ENCODE measurements at places on chromosomes 4 and X.

DNA sequence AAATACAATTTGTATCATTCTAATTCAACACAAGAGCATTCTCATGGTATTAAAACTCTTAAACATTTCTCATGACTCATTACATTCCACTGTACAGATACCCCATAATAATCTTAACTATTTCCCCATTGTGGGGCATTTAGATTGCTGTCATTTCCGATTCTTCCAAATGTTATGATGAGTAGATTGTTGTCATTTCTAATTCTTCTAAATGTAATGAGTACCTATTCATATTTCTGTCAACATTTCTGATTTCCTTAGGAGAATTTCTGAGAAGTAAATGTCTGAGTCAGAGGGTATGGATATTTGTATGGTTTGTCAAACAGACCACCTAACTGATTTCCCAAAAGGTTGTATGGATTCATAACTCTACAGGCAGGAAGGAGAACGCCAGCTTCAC is 8.3 kb downstream of the S100G start:
- DNase-seq = peak; percentile 3

DNA sequence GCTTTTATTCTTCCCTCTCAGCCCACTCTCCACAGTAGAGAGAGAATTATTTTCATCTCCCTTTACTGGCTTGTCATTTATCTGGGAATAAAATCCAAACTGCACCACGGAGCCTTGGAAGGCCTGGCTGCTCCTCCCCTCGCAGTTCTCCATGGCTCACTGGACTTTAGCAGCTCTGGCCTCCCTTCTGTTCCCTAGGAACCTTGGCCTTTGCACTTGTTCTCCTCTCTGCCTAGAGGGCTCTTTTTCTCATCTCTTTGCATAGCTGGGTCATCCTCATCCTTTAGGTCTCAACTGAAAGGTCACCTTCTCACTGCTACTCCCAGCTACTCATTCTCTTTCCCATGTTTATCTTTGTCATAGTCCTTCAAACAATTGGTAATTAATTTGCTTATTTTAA is 31.3 kb upstream of the TAPT1 start:
- DNase-seq = no peak

GRCh38 chr4:187668526-187669082 is 327.0 kb upstream of the ZFP42 start:
- no peak for DNase-seq

GRCh38 chr4:109162759-109163158 is 139.7 kb downstream of the COL25A1 start:
- DNase-seq = no peak

DNA sequence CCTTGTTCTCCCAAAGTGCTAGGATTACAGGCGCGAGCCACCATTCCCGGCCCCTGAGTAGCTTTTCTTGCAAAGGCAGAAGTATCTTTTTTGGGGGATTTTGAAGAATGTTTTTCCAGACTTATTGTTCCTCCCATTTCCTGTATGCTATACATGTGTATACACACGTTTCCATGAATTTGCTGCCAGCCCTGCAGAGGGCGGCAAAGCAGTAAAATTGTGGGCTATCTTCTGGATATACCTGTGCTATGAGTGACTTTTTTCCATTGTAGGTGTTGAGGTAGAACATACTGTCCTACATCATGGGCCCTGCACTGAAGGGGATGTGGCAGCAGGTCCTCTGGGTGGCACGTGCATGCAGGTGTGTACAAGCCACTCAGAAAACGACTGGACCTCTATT is 16.9 kb upstream of the MED28 start:
- DNase-seq = peak; percentile 5

- no peak for DNase-seq
These were observed 37.2 kb upstream of the SPANXC start for GRCh38 chrX:141279476-141279875.

DNA sequence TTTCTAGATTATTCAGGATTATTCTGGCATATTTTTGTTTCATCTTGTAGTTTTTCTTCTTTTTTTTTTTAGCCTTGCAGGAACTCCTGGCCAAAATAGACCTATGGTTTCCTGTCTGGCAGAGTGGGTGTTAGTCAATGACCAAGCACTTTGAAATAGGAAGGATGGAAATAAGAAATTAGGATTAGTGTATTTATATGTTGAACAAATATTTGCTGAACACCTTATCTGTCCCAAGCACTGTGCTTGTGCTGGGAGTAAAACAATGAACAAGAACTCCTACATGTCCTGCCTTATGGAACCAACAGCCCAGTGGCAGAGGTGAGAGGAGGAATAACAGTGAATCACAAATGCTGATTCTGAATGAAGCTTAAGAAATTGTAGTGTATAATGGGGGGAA is 4.5 kb downstream of the MMRN1 start:
- DNase-seq = no peak

- no peak for DNase-seq
These were observed 28.8 kb downstream of the PRDM8 start for GRCh38 chr4:80226094-80226493.

DNA sequence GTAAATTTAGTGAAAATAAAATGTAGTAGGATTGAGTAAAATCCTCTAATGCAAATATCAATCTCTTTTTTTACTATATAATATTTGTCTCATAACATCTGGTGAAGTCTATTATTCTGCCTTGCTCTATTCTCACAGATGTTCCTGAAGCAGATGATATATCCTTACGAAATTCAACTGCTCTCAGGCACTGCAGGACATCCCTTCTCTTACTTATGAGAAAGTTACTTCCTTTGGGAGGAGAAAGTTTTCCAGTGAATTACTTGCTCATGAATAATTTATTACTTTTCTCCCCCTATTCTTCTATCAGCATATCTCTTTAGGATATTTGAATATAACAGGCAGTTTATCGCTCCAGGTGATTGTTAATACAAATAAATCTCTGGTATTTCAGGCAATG is 75.6 kb upstream of the AGA start:
- no peak for DNase-seq

GRCh38 chr4:75714011-75714410 is 10.4 kb upstream of the USO1 start:
- DNase-seq = no peak

- no peak for DNase-seq
These were observed 7.3 kb upstream of the SH3BP2 start for GRCh38 chr4:2785613-2786012.

DNA sequence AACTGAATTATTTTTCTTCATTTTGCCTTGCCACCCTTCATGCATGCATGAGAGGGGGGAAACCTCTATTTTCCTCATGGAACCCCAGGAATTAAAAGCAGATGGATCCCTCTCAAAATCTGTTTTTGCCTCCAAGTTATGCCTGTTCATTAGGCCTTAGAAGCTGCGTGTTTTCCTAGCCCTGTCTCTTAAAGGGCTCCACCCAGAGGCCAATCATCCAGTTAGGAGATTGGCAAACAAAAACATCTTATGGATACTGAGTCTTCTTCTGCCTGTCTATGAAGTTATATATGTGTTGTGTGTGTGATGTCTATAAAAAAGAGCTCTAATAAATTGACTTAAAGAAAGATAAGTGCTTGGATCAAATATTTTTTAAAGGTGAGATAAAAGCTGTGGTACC is 142.9 kb downstream of the ANAPC10 start:
- DNase-seq = no peak

DNA sequence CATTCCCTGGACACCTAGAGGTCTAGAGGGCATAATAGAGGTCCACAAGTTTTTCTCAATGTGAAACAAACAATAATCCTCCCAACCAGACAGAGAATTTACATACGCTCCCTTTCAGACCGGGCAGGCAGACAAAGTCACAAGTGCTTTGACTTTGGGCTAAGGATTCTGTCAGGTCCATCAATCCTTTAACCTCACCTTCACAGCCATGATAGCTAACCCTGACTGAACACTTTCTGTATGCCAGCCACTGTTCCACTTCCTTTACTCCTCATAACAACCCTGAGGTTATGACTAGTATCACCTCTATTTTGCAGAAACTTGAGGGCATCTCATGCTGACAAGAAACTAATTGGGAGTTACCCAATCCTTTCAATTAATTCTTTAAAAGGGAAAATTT is 118.8 kb upstream of the AFF2 start:
- no peak for DNase-seq

DNA sequence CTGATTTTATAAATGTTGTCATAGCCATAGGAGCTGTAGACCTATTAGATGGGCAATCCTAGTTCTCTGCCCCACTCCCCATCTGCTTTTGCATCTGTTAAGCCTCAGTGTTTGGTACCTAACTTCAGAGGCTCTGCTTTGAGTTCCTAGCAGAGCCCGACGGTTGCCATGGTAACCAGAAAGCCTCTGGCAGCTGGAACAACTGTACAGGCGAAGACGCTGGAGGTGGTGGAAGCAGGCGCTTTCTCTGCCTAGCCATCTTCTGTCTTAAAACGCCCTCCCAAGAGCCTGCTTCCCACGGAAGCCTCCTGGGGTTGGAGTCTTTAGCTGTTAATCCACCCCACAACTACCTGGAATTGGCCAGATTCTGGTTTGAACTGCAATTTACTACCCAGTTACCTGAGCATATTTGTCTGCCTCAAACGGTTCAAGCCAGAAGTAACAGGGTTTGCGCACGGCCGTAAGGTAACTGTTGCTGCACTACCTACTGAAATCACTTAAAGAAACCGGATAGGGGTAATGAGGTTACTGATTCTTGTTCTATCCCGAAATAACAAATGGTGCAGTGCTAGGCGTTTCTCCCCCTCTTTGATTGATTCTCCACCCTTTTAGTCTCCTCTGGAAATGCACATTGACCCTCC is 1.0 kb upstream of the GABRG1 start:
- DNase-seq = peak; percentile 15

- peak; percentile 50 for DNase-seq
These were observed 94.1 kb upstream of the GPR50 start for GRCh38 chrX:151082077-151082948.

- peak; percentile 49 for DNase-seq
These were observed 27.4 kb upstream of the CCSER1 start for GRCh38 chr4:90099812-90100211.

DNA sequence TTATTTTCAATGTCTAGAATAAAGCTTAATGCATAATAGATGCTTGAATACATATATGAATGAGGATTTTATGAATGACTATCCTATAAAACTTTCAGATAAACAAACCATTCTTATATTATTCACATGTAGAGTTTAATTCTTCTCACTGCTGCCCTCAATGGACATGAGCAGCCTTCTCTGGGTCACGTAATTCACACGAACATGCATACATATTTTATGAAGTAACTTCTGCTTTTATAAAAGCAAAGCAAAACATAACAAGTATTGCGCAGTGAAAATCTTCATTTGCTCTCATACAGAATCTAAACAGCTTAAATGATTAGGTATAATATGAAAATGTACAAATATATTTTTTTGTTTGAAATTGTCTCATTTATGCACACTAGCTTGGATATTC is 116.7 kb downstream of the TMA16 start:
- no peak for DNase-seq

DNA sequence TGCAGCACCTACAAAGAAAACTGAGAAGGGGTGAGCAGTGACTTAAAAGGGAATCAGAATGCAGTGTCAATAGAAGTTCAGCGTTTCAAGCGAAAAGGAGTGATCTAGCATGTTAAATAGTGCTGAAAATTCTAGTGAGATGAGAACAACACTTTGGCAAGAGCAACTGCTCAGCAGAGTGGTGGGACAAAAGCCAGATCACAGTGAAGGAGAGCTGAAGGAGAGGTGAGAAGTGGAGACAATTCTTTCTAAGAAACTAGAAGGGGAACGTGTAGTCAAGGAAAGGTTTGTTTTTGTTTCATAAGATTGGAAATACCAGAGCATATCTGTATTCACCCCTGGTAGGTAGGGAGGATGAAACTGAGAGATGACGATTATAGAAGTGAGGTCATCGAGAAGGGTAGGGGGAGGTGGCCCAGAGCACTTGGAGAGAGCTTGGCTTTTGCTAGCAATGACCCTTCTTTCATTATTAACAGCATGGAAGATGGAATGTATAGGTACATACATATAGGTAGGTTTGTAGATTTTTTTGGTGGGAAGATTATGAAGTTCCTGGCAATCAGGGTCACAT is 33.7 kb downstream of the SRPX2 start:
- DNase-seq = no peak

GRCh38 chrX:121958886-121959285 is 911.5 kb downstream of the GLUD2 start:
- no peak for DNase-seq

DNA sequence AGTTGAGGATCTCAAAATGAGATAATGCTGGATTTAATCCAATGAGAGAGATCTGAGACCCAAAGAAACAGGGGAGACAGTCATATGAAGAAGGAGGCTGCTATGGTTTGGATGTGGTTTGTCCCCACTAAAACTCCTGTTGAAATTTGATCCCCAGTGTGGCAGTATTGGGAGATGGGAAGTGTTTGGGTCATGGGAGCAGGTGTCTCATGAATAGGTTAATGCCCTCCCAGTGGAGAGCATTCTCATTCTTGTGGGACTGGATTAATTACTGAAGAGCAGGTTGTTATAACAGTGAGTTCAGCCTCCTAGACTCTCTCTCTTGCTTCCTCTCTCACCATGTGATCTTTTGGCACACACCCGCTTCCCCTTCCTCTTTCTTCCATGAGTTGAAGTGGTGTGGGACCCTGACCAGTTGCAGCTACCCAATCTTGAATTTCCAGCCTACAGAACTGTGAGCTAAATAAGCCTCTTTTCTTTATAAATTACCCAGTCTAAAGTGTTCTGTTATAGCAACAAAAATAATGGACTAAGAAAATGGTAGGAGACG is 70.3 kb downstream of the PPEF2 start:
- DNase-seq = no peak

GRCh38 chr4:84928089-84928488 is 38.4 kb downstream of the WDFY3 start:
- no peak for DNase-seq

GRCh38 chr4:140904904-140905303 is 148.7 kb upstream of the TBC1D9 start:
- DNase-seq = no peak

GRCh38 chr4:149512501-149512900 is 303.1 kb downstream of the IQCM start:
- no peak for DNase-seq

Measured in urothelium cell line (cell line).